ENCODE measurements at places on chromosomes 5 and 9.

- DNase-seq = no peak
Observed at GRCh38 chr5:106451998-106452397, 1218.7 kb downstream of the EFNA5 start.

GRCh38 chr9:104941597-104941996, 13.6 kb upstream of the ABCA1 start:
- no peak for DNase-seq

DNA sequence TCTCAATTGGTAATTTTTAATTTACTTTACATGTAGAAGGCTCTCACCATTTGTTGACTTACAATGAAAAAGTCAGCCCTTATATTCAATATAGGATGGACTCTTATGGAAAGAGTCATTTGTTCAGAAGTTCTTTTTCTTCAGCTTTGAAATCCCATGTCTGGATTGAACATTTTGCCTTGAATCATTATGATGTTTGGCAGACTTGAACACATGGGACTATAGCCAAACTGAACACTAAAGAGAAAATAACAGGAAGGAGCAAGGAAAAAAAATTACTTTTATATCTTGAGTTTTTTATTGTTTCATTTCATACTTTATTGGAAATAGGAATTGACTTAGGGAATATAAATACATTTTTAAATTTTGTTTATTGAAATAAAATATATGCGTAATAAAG, 1503.0 kb downstream of the EFNA5 start:
- no peak for DNase-seq

GRCh38 chr5:23139338-23140171, 286.4 kb upstream of the CDH12 start:
- DNase-seq = no peak

DNA sequence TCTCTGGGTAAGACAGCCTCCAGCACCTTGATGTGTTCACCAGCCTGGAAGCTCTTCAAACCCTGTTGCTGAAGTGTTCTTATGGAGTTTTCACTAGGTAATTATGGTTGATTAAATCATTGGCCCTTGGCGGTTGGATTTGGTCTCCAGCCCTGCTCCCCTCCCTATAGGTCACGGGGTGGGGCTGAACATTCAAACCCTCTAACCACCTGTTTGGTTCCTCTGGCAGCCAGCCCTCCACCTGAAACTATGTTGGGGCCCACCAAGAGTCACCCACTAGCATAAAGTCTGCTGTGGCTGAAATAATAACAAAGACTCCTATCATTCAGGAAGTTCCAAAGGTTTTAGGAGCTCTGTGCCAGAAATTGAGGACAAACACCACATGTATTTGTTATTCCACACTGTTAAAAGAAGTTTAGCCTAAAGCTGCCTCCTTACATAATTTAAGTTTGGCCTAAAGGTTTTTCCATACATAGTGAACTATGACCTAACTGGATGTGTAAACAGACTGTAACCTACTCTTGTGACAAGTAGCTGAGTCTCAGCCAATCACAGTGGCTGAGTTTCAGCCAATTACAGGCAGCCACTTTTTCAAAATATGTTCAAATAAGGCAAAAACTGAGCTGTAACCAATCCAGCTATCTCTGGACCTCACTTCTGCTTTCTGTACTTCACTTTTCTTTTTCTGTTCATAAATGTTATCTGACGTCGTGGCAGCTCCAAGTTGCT, 34.8 kb downstream of the TMEM252 start:
- peak; percentile 78 for DNase-seq

GRCh38 chr5:141349917-141350619, at the start of gene PCDHGB1:
Gene PCDHGB1, plus strand, starts transcription at chr5:141350099. Its CDS starts 162 bp downstream, at chr5:141350261.
- DNase-seq = no peak

DNA sequence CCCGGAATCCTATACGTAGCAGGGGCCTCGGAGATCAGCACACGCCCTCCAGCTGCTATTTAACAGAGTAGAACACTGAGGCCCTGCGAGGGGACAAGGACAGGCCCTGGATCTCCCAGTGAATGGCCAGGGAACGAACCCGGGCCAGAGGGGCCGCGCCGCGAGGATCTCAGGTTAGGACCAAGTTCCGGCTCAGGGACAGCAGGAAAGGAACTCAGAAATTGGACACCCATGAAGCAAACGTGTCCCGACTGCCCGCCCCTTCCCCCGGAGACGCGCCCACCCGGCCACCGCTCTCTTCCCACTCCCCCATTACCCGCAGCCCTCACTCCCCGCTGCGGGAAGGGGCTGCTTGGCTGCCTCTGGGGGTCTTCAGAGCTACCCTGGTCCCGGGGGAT, 1.0 kb upstream of the FOXE1 start:
- DNase-seq = no peak

GRCh38 chr5:11064763-11065450, 303.9 kb upstream of the DAP start:
- DNase-seq = no peak

DNA sequence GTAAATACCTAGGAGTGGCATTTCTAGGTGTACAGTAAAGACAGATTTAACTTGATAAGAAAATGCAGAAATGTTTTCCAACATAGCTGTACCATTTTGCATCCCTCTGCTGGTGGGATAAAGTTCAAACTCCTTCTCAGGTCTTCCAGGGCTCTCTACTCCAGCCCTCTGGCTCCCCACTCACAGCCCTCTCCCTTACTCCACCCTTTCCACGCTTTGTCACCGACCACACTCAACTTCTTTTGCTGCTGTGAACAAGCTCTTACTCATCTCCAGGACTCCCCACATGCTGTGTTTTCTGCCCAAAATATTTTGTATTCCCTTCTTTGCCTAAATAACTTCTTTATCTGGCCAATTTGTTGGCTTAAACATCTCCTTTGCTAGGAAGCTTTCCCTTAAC, 90.6 kb upstream of the OSMR start:
- DNase-seq = no peak

GRCh38 chr5:106412606-106413005, 1258.1 kb downstream of the EFNA5 start:
- no peak for DNase-seq

- no peak for DNase-seq
Observed at GRCh38 chr5:176364765-176365350, 429 bp upstream of the ARL10 start.

DNA sequence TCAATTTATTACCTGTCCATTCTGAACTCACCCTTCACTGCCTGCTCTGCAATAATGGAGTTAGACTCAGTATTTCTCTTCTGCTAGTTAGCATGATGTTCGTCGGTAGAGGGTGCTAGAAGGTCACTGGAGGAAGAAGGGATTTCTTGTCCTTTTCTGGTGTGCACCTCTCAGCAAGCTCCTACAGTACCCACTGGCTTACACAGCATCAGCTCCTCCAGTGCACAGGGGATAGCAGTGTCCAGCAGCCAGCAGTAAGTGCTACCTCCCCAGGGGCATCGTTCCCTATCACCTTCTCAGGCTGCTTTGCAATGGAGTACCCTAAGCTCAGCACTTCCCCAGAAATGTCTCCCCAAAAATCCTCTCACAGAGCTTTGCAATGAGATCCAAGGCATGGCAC, 45.9 kb upstream of the APC start:
- peak; percentile 19 for DNase-seq

DNA sequence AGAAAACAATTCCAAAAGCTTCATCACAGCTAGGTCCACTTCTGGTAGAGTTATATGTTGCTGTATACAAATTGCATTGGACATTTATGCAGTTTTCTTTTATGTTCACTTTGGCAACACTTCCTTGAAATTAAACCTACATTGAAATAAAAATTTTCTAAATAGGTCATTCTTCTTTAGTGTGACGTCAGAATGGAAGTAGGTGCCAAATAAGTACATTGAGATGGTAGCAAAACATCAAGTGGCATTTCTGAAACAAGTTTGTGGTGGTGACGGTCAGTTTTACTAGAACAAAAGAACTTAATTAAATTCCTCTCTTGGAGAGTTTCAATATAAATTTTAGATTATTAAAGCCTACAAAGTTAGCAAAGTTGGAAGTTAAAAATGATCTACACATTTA, 895.1 kb downstream of the CDH9 start:
- DNase-seq = no peak

- no peak for DNase-seq
Observed at GRCh38 chr5:124402144-124402581, 344.3 kb downstream of the ZNF608 start.

GRCh38 chr9:136695435-136695895, 8.2 kb upstream of the AGPAT2 start:
- DNase-seq = no peak

DNA sequence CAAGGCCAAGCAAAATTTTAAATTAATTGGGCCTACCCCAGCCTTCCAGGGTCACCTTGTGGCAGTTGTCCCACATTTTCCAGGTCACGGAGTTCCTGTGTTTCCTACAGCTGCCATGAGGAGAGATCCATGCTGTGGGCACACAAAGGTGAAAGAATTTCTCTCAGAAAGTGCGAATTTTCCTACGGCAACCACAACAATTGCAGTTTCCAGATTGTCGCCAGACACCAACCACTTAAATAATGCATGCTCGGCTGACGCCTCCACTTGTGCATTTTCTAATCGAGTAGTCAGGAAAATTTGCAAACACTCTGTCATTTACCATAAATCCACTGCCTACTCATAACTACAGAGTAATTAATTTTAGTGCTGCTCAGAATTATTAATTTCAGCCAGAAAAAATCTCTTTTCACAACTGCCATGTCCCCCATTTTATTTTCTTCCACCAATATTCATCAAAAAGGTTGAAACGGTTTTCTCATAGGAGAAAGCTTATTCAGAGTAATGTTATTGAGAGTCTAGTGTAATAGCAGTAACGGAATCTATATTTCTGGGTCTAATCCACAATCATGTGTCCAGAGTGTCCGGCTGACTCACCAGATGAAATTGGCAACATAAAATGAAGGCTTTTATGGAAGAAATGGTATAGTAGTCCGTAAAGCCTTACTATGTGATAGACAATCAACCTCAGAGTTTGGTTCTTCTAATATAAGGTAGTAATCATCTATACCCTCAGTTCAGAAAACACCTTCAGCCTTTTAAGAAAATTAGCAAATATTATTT, 389.8 kb downstream of the NR2F1-AS1 start:
- no peak for DNase-seq

DNA sequence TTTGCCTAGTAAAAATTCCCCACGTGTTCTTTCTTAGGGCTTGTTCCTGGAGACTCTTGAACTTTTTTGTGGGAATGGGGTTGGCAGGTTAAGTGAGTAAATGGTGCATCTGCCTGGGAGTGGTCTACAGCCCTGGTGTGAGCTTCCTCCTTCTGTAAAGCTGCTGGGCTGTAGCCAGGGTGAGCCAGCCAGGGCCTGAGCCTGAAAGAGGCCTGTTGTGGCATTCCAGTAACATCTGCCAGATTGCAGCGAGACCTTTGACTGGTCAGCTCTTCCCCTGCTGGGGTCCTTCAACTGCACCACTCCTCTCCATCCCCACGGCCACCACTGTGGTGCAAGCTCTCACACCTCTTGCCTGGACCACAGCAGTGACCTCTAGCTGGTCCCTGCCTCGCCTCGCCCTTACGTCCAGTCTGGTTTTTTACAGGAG, 47.5 kb downstream of the SLC22A5 start:
- DNase-seq = no peak

GRCh38 chr9:92385953-92386352, 18.4 kb downstream of the OGN start:
- DNase-seq = no peak

DNA sequence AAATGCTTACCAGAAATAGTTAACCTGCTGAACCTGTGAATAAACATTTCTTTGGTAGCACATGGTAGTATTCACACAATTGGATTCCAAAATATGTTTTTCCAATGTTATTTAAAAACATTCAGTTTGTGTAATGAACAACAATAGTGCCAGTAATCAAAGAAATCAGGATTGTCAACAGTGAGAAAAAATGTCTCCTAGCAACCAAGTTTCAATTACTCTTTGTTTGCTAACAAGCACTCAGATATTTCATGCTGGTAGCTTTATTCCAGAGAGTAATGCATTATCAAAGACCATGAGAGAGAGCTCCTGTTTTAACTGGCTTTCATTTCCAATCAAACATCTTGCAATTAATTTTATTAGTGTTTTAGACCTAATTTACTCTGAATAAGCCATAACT, 768.1 kb upstream of the GRAMD2B start:
- no peak for DNase-seq

DNA sequence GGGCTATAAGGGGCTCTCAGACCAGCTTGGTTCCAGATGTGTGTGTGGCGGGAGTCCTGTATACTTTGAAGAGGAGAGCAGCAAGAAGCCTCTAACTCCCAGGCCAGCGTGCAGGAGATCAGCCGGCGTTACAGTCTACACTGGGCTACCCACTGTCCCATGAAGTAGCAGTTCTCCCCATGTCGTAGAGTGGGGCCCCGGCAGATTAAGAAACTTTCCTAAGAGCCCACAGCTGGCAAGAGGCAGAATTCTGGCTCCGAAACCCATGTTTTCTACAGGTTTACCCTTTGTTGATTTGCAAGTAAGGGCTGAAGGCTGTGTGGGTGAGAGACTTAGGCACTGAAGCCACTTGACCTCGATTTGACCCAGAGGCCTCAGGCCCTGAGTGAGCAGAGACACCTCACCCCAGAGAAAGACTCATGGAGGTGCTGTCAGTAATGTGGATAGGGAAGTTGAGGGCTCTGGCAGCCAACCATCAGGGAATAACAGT, 881 bp upstream of the B4GALT1 start:
- peak; percentile 85 for DNase-seq

DNA sequence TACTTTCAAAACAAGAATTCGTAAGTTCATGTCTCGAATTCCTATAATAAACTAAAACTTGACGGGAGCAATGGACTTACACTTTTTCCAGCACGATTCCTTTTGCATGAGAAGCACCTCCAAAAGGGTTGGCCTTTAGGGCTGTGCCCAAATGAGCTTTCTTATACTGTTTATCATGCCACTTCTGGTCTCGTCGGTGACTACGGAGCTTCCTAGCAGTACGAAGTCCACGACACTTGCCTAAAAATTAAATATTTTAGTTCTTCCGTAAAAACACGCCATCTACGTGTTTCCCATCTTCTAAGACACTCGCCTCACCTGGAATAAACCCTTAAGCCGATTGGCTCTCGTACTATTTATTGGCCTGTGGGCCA, 554 bp downstream of the RPS23 start:
- no peak for DNase-seq

GRCh38 chr9:136982232-136983051, at the start of gene LCNL1:
Gene LCNL1, plus strand, starts transcription at chr9:136982993. Its CDS starts 594 bp downstream, at chr9:136983587.
- no peak for DNase-seq

DNA sequence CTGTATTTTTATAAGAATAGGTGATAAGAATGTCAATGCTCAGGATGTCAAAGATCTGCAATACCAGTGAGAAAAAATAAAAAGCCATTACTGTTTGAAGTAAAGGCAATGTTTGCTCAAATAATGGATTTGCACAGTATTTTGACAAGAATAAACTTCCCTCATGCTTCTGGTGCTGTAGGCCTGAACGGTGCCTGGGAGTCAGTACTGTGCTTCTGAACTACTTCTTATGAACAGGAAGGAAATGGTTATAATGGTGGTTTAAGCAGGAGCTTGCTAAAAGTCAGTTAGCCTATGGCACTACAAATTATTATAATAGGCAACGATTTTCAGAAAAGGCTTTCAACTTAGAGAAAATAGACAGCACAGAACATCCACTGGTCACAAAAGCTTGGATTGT, 548.3 kb upstream of the CDH18 start:
- DNase-seq = no peak

DNA sequence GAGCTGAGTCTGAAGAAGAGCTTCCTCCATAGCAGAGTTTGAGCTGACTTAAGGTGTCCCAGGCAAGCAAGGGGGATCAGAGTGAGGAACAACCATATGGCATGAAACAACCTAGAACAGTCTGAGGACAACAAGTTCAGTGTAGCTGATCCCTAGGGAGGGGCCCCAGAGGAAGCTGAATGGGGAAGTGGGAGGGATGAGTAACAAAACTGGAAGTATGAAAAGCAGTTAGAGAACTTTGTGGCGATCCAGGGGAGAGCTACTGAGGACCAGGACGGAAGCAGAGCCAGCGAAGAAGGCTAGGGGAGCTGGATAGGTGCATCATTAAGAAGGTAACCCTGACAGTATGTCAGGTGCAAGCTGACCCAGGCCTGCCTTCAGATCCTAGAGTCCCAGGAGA, 580.8 kb downstream of the BNC2 start:
- peak; percentile 59 for DNase-seq
